Renal cortical epithelial cell (primary cell): ENCODE measurements at places on chromosomes 7 and 10. TPM values are rescaled to one million over a fixed set of nuclear protein-coding genes. Genes with fewer than 3 reads are reported as not detected.

Gene NUDT13
- total RNA-seq: 1.2 and 1.7 TPM in 2 replicates

Gene ING3
- 18.6 and 20.4 TPM in 2 replicates for total RNA-seq

Gene SORBS1
- 4.3 and 9.8 TPM in 2 replicates for total RNA-seq

Gene CAPZA2
- 314 and 390 TPM in 2 replicates for total RNA-seq

Gene TMEM213
- 1.2 TPM in 1 of 2 replicates, not detected in the other for total RNA-seq

Gene SYNPO2L
- total RNA-seq: not detected in 2 replicates

Gene IDI2
- total RNA-seq: not detected in 2 replicates

Gene KLF14
- 0.05 TPM in 1 of 2 replicates, not detected in the other for total RNA-seq

Gene LIPJ
- total RNA-seq: 0.05 TPM in 1 of 2 replicates, not detected in the other

Gene SPDYE2B
- total RNA-seq: not detected in 2 replicates

Gene RBP4
- 2.1 and 5.8 TPM in 2 replicates for total RNA-seq
